Activated T-helper 2 cell treated with anti-CD3 and anti-CD28 coated beads, Interferon-gamma antibody, Interleukin-2, Interleukin-4, amounts not matched to agents 10 μg/mL and 5 μg/mL and 100 μg/mL, durations not matched to agents 14 hours and 24 hours and 36 hours (primary cell): ENCODE measurements at places on chromosomes 4 and X. TPM values are rescaled to one million over a fixed set of nuclear protein-coding genes. Genes with fewer than 3 reads are reported as not detected.

DNA sequence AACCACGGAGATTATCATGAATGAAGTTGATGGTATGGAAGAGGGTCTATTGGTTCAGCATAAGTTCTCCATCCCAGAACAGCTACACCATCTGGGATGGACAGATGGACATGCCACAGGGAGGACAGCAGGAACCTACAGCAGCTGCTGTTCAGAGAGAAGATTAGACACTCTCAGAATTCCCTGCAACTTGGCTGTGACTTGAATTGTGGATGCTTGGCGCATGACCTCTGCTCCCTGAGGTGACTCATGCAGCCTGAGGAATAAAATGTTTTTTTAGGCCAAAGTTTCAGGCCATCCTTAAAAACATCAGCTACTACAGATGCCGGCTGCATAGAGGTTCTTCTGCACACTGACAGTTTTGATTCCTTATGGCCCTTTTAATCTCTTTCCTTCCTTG, 97.3 kb downstream of the RS1 start:
- no peak for DNase-seq

DNA sequence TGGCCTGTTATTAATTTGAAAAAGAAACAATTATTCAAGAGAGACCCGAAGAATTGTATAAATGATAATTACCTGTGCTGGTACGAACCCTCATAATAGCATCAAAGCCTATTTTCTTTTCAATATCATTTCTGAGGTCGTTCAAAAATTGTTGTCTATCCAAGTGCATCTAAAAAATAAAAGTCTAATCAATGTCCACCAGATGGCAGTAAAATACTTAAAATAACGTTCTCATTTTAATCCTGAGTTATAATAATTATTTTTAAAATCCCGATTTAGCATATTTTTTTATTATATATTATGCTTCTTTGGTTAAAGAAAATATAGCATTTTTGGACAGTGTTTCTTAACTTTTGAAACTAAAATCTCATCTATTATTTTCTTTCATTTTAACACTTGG, 55.7 kb downstream of the METTL14 start:
- no peak for DNase-seq

GRCh38 chrX:21382715-21383114, 8.5 kb downstream of the CNKSR2 start:
- DNase-seq, result no peak

DNA sequence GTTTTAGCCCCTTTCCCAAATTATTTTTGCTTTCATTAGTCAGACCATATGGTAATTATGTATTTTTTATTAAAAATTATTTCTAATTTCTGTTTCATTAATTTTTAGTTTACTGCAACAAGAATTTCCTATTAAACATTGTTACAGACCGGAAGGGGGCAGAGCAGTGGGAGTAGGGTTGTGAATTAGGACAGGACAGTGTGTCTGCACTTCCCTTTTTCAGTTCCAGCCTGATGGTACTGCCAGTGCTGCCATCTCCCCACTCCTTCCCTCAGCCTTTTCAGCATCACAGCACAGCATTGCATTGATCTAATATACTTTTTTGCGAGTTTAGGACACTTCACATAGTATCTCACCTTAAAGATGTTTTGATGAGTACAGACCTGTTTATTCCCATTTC, 76.5 kb downstream of the STIM2 start:
- no peak for DNase-seq

DNA sequence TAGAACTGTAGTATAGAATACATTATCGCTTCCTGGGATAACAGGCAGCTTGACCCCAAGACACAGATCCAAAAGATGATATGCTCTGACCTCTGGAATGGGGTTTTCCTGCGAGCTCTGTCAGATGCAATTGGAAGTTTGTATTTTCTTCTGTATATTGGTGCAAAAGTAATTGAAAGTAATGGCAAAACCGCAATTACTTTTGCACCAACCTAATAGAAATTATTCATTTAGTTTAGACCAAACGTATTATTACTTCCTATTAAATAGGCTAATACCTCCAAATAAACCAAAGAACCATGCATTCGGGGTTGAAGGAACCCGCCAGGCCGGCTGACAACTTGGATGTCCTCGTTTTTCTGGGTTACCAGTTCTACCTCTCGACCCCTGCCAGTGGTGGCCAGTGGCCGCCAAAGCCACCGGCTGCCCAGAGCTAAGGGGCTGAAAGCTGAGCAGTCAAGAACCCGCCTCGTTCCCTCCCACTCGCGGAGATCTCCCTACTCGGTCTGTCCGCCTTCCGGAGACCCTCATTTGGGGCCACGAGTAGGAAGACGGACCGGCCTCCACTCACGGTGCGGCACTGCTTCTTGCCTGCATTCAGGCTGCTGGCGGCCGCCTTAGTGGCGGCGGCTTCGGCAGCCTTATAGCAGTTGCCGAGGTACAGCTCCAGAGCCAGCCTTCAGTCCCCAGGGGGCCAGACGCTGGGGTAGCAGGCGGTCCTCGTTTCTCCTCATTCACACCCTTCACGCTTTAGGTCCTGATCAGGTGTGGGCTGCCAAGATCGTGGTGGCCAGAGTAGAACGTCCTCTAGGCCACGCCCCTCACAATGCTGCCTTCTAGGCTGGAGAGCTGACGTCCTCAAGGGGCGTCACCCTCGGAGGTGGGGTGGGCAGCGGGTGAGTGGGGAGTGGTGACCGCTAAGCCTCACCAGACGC, 121.9 kb downstream of the RBMX2 start:
- DNase-seq, result no peak

- no peak for DNase-seq
Measured at GRCh38 chr4:4364486-4365208, 22.3 kb upstream of the NSG1 start.

ERCC6L gene
- total RNA-seq, result 9.1 and 9.6 TPM in 2 replicates

TLR10 gene
- not detected in 2 replicates for total RNA-seq

CSAG2 gene
- not detected in 2 replicates for total RNA-seq

CTAG1A gene
- total RNA-seq, result not detected in 2 replicates

DNA sequence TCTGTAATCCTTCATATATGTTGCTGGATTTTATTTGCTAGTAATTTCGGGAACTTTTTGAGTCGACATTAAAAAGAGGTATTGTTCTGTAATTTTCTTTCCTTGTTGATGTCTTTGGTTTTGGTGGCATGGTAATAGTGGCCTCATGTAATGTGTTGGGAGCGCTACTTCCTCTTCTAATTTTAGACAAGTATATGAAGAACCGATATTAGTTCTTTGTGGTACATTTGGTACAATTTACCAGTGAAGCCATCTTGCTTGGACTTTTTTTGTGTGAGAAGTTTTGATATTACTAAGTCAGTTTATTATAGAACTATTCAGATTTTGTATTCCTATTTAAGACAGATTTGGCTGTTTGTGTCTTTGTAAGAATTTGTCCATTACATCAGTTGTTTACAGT, 669.2 kb upstream of the AADAT start:
- DNase-seq, result no peak

CHRDL1 gene
- total RNA-seq, result not detected in 2 replicates

GRCh38 chrX:117839544-117839943, 277.1 kb downstream of the KLHL13 start:
- no peak for DNase-seq

DNA sequence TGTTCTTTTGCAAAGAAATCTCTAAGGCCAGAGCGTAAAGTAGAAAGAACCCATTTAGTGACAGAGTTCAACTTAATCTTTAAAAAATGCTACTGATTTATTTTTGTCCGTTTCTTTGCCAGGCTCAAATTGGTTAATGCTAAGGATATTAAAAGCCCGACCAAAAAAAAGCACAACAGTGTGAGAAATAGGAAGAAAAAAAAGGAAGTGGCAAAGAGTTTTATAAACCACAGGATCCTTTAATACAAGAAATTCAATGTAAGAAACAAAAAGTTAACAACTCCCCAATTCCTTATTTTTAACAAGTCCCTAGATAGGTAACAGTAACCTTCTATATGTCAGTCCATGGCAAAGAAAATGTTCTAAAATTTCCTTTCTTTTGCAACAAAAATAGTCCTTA, 480.4 kb downstream of the ACTRT1 start:
- DNase-seq, result no peak

DNA sequence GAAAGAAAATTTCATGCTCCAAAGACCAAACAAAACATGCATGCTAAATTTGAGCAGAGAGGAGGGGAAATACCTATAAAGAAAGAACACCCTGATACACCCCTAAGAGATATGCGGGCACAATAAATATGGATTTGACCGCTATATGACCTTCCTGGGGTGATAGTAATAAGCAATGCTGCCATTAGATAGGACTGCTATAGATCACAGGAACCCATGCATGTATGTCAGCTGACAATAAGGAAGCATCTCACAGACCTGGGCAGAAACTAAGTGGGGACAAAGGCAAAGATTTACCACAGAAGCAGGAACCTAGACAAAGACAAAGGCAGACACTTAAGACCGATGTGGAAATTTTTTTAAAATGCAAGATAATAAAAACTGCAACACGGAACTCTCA, 21.3 kb downstream of the ZNF721 start:
- DNase-seq, result no peak
